ENCODE measurements at places on chromosomes 7 and 10. TPM values are rescaled to one million over a fixed set of nuclear protein-coding genes. Genes with fewer than 3 reads are reported as not detected.

GRCh38 chr7:146956321-146956720 is 839.7 kb downstream of the CNTNAP2 start:
- DNase-seq, result no peak

DNA sequence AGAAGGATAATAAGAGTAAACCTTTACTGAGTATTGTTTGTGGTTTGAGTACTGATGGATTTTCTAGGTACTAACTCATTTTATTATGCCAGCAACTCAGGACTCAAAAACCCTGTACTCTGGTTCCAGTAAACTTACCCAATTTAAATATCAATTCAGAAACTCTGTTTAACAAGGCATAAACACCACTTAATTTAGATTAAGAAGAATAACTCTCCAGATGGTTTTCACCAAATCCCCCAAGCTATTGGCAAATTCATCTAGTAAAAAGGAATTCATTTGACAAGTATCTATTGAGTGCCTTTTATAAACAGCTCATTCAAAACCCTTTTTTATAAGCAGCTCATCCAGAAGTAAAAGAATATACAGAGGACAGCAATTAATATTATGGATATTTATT is 572.4 kb downstream of the PHTF2 start:
- no peak for DNase-seq

NPVF gene
- not detected for total RNA-seq

GRCh38 chr10:68598978-68599770 is 39.0 kb downstream of the TET1 start:
- DNase-seq, result no peak

- no peak for DNase-seq
Measured at GRCh38 chr7:24870766-24871165, 109.2 kb downstream of the OSBPL3 start.

All from urinary bladder (tissue), 4 donors.